Inflammatory macrophage (primary cell): ENCODE measurements at places on chromosomes 1 and 21.

DNA sequence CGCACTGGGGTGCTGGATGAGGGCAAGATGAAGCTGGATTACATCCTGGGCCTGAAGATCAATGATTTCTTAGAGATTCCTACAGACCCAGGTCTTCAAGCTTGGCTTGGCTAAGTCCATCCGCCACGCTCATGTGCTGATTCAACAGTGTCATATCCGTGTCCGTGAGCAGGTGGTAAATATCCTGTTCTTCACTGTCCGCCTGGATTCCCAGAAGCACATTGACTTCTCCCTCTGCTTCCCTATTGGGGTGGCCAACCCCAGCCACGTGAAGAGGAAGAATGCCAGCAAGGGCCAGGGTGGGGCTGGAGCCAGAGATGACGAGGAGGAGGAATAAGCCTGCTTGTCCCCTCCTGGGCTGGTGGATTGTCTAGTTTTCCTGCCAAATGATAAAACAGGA lies 2.2 kb upstream of the CBR3 start:
- peak; percentile 51 for DNase-seq

GRCh38 chr1:152953761-152954160 lies 6.8 kb downstream of the SPRR5 start:
- DNase-seq: no peak

DNA sequence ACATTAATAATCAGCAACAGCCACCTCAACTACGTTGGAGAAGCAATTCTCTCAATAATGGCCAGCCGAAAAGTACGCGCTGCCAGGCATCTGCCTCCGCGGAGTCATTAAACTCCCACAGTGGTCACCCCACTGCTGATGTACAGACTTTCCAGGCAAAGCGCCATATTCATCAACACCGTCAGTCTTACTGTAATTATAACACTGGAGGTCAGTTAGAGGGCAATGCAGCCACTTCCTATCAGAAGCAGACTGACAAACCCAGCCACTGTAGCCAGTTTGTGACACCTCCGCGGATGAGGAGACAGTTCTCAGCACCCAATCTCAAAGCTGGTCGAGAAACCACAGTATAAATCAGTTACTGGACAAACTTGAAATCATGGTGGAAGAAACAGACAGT lies 93.9 kb downstream of the KIF1B start:
- DNase-seq: no peak

- peak; percentile 86 for DNase-seq
Observed at GRCh38 chr1:169110689-169111447, 4.4 kb downstream of the ATP1B1 start.

GRCh38 chr1:209522826-209523225 lies 60.7 kb upstream of the CAMK1G start:
- no peak for DNase-seq

DNA sequence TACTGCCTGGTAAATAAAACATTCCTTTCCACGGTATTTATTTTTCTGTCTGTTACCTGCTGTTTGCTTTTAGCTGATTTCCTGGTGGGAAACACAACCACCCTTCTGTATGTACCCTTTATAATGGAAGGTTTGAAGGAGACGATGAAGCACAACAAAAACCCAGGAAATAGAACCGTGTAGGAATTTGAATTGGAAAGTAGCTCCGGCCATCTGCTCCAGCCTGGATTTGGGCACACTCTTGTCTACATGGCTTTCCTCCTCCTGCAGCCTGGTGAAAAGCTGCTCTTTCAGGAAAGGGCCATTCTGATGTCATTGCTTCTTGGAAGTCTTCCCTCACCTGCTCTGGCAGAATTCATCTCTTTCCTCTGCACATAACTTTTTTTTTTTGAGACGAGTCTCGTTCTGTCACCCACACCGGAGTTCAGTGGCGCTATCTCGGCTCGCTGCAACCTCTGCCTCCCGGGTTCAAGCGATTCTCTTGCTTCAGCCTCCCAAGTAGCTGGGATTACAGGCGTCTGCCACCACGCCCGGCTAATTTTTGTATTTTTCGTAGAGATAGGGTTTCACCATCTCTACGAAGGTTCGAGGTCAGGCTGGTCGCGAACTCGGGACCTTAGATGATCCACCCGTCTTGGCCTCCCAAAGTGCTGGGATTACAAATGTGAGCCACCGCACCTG lies 2.7 kb downstream of the AK4 start:
- no peak for DNase-seq

- DNase-seq: no peak
Observed at GRCh38 chr1:117576236-117576635, 29.6 kb upstream of the TENT5C start.

DNA sequence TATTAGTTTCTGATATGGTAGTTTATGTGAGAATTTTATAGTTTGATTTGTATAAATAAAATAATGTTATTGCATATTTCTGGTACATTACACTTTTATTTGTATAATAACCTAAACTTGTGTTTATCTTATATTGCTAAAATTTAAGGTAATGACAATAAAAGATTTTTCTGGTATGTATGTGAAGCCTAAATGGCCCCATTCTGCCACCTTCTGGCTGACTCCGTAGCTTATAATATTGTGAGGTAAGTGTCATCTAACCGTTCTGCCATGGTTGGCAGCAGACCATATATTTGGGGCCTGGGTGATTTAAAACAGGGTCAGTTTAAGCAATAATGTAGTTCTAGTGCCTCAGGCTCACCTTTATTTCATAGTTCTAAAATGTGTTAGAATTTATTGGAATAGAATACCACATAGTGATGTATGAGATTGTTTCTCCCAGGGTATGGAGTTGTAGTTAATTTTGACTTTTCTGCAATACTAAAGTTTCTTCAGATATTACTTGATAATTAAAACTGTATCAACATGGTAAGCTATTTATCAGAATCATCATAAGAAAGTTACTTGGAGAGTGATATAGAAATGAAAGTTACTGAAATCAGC lies 21.2 kb upstream of the PRKACB start:
- peak; percentile 47 for DNase-seq

- no peak for DNase-seq
Observed at GRCh38 chr21:33840771-33841170, 74.8 kb downstream of the ATP5PO start.

- no peak for DNase-seq
Observed at GRCh38 chr1:173171152-173171551, 36.0 kb downstream of the TNFSF4 start.

DNA sequence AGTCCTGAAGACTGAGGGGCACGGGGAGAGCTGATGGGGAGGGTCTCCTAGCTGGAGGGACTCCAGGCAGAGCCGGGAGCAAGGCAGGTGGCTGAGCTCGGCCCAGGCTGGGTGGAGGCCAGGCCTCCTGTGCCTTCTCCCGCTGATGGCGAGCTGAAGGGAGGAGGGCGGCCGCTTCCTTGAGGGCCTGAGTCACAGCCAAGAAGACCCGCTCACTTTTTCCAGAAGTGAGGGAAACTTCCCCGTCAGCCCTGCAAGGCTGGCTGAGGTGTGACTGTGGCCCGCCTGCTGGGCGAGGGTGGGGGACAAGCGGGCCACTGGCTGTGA lies 1.7 kb upstream of the VWA1 start:
- no peak for DNase-seq

- DNase-seq: peak; percentile 19
Observed at GRCh38 chr1:198986036-198986435, 347.2 kb downstream of the PTPRC start.

DNA sequence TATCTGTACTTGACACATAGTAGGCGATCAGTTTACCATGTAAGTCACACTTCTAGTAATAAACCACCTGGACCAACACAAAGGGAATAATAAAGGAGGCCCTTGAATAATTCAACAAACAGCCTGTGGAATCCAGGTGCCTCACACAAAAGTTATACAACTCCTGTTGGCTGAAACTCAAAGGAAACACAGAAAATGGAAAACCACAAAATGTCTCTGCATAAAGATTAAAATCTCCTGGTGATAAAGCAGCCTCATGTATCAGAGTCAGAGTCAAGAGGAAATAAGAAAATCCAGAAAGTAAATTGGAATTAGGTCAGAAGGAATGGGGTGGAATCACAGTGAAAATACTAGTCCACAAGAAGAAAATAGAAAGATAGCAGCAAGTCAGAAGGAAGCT lies 592.5 kb downstream of the NPHP4 start:
- DNase-seq: no peak

- DNase-seq: peak; percentile 31
Observed at GRCh38 chr1:197284966-197285365, 16.9 kb downstream of the CRB1 start.

DNA sequence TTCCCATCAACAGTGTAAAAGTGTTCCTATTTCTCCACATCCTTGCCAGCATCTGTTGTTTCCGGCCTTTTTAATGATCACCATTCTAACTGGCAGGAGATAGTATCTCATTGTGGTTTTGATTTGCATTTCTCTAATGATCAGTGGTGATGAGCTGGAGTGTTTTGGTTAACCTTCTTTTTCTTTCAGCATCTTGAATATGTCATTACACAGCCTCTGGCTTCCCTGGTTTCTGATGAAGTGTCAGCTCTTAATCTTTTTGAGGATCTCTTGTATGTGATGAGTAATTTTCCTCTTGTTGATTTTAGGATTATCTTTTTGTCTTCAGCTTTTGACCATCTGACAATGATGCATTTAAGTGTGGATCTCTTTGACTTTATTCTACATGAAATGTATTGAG lies 133.2 kb upstream of the GRIK3 start:
- no peak for DNase-seq

GRCh38 chr1:213375002-213375401 lies 324.0 kb downstream of the RPS6KC1 start:
- no peak for DNase-seq

DNA sequence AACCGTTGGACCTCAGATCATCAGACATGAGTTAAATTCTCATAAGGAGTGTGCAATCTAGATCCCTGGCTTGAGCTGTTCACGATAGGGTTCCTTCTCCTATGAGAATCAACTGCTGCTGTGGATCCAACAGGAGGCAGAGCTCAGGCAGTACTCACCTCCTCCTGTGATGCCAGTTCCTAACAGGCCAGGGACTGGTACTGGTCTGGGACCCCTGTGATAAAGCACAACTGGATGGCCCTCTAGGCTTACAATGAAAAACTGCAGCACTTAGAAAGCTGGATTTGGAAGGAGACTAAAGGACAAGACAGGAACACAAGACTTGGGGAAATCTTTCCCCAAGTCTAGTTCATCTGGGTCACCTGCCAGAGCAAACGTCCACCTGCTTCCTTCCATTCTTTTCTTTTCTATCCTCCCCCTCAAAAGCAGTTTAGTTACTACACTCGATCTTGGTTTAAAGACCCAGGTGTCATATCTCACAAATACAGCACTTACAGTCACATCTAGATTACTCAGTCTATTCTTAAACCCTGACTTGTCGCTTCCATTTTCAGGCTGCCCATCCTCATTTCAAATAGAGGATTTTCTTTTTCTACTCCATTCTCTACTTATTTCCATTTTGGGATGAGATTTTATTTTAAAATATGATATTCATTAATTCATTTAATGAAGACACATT lies 59.8 kb downstream of the PTPN14 start:
- DNase-seq: no peak

- no peak for DNase-seq
Observed at GRCh38 chr21:16476056-16476825, 746.5 kb downstream of the USP25 start.

DNA sequence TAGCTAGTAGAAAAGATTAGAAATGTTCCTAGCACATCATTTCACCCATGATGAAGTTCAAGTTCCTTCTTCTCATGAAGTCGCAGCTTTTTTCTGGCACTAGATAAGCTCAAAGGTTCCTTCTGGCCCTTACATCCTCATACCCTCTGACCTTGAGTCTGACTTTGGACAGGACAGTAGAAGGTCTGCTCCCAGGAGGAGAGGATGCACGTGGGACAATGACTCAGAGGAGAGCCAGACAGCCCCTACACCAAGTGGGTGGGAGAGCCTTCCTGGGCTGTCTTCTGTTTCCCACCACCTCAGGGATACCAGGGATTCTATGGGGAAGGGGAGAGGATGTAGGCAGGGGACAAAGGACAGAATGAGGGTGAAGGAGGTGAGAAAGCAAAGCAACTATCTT lies 86.0 kb downstream of the HHIPL2 start:
- no peak for DNase-seq

DNA sequence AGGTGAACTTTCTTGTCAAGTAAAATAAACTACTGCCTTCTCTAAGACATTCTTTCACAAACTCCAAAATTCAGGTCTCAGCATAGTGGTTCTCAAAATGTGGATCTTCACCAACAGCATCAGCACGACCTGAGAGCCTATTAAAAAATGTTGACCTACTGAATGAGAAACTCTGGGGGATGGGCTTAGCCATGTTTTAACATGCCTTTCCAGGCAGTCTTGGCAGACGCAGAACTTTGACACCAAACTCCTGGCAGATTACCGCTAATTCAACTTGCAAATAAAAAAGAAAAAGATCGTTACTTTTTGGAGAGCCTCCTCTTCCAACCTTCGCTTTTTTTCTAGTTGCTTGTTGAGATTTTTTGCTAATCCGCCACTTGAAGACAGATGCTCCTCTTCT lies 35.1 kb downstream of the ARHGAP29 start:
- DNase-seq: no peak

- no peak for DNase-seq
Observed at GRCh38 chr1:25568090-25568833, 24.9 kb downstream of the LDLRAP1 start.

GRCh38 chr1:109786531-109787021 lies 22.9 kb upstream of the EPS8L3 start:
- DNase-seq: peak; percentile 43

DNA sequence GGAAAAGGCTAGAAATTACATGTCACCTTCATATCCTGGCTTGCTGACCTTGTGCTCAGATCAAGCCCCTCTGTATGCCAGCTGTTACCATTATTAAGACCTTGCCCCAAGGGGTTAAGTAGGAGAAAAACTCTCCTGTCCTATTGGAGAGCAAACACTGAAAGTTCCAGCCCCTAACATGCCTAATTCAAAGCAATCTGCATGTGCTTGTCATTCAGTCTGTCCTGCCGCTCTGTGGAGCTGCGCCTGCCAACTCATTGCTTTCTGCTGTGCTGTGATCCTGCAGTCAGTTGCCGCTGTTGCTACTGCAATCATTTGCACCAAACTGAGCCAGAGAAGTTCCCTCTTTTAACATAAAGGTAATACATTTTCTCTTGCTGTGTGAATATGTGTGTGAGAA lies 113.4 kb downstream of the DISP1 start:
- DNase-seq: no peak

- DNase-seq: no peak
Observed at GRCh38 chr1:70455291-70455690, 44.2 kb downstream of the CTH start.

DNA sequence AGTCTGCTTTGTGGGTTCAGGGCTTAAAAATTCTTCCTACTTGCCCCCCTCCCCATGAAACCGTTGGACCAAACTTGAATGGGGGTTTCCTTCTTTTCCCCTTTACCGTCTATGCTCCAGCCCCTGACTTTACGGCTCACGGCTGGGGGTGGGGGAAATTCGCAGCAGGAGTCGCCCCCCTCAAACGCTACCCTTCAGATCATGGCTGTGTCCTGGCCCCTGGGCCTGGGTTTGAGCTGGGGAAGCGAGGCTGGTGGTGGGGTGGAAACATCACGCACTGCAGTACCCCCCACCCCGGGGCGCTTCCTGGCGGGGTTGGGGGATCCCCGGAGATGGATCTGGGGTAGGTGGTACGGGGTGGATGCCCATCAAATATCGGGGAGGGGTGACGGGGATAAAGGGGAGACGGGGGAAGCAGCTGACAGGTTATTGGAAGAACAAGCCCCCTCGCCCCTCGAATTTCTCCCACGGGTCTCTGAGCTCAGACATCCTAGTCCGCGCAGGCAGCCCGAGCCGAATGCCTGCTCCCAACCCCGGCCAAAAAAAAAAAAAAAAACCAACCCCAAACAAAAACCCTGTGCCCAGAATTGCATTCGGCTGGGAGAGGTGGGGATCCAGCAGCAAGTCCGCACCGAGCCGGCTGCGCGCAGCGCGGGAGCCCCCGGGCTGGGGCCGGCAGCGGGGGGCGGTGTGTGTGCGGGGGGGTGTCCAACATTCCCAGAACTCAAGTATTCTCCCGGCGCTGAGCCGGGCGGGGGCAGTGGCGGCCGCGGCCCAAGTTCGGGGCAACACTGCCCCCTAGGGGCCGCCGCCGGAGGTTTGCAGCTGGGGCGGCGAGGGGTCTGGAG lies 59.0 kb upstream of the ACOT11 start:
- peak; percentile 67 for DNase-seq
